ENCODE measurements at places on chromosomes 4 and X. TPM values are rescaled to one million over a fixed set of nuclear protein-coding genes. Genes with fewer than 3 reads are reported as not detected.

Gene RS1
- not detected for total RNA-seq

Gene CDS1
- total RNA-seq = 24.3 TPM

Gene PCDH18
- 70.9 TPM for total RNA-seq

Gene DSPP
- not detected for total RNA-seq

Gene PAGE2
- total RNA-seq = not detected

Gene CTSO
- 25.6 TPM for total RNA-seq

GRCh38 chr4:114284629-114285028, 305.2 kb upstream of the ARSJ start:
- no peaks in the 10 kb centered on the region for H3K4me1 ChIP-seq
- H3K36me3 ChIP-seq = no peaks in the 10 kb centered on the region
- DNase-seq = no peak
- no peaks in the 10 kb centered on the region for H3K27me3 ChIP-seq
- H3K4me3 ChIP-seq = no peak overlapping the region

DNA sequence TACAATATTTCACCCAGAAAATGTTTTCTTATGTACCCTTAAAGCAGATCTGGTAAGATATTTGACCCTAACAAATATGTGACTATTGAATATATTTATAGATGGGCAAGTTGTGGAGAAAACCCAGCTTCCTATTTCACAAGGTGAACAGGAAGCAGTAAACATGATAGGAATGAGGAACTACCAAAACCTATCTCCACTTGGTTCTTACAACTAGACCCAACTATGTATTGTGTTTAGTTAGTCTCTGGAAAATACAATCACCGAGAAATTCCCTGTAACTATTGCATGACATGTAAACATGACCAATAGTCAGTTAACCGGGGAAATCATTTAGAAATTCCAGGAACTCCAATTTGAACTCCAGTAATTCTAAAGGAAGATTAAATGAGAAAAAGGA, 8.4 kb upstream of the RXFP1 start:
- DNase-seq = no peak
- H3K4me3 ChIP-seq = no peak overlapping the region
- H3K27me3 ChIP-seq = no peaks in the 10 kb centered on the region
- no peaks in the 10 kb centered on the region for H3K4me1 ChIP-seq
- H3K27ac ChIP-seq = no peak overlapping the region

DNA sequence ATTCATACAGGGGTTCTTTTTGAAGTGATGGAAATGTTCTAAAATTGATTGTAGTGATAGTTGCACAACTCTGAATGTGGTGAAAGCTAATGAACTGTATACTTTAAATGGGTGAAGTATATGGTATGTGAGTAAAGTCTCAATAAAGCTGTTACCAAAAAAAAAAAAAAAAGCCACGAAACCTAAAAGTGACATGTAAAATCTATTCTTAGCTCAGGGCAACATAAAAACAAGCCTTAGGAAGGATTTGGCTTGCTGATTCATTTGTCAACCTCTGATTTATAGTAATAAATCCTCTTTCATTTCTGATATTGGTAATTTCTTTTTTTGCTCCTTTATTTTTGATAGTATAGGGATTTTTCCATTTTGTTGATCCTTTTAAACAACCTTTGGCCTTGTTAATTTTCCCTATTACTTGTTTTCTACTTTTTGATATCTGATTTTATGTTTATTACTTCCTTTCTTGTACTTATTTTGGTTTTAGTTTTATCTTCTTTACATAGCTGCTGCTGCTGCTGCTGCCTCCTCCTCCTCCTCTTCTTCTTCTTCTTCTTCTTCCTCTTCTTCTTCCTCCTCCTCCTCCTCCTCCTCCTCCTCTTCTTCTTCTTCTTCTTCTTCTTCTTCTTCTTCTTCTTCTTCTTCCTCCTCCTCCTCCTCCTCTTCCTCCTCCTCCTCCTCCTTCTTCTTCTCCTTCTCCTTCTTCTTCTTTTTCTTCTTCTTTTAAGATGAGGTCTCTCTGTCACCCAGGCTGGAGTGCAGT, 79.4 kb downstream of the ADGRG4 start:
- H3K27ac ChIP-seq = no peak overlapping the region
- no peaks in the 10 kb centered on the region for H3K4me1 ChIP-seq
- H3K27me3 ChIP-seq = no peaks in the 10 kb centered on the region
- H3K4me3 ChIP-seq = no peak overlapping the region

GRCh38 chr4:10589799-10590198, 94.8 kb downstream of the CLNK start:
- no peaks in the 10 kb centered on the region for H3K27me3 ChIP-seq
- H3K36me3 ChIP-seq = no peaks in the 10 kb centered on the region
- no peak overlapping the region for H3K27ac ChIP-seq
- H3K4me1 ChIP-seq = peaks cover 4% of the 10 kb centered on the region
- DNase-seq = peak; percentile 29

- H3K4me1 ChIP-seq = peaks cover 25% of the 10 kb centered on the region
- DNase-seq = no peak
- peaks cover 23% of the 10 kb centered on the region for H3K27me3 ChIP-seq
- no peaks in the 10 kb centered on the region for H3K36me3 ChIP-seq
- no peak overlapping the region for H3K27ac ChIP-seq
These were observed 769 bp upstream of the CPZ start for GRCh38 chr4:8591626-8592365.

DNA sequence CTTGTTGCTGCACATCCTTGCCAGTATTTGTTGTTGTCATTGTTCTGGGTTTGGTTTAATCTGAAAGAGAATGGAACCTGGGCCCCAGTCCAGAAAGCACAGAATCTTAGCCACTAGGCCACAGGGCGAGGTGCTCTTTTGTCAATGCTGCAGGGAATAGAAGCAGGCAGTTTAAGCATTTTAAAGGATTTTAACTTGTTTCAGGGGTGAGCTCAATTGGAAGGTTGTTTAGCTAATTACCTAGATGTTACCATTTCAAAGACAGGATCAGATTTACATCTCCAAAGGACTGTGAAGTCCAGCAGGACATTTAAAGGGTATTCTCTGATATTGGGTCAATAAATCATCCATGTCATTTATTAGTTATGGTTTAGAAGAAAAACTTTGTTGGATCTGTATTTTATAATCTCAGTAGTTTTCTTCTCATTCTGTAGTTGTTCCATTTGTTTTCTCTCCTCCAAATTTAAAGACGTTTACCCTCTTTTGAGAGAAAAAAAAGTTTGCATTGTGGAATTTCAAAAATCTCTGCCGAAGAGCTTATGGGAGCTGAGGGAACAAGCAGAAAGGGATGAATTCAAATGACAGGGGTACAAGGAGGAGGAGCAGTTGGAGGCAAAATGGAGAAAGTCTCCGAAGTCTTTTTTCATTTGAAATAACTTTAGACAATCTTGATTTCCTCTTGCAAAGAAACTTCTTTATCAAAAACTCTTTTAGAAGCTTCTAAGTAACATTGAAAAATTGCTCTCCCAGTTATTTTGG, 57.5 kb upstream of the FAM47C start:
- no peak overlapping the region for H3K27ac ChIP-seq
- H3K4me1 ChIP-seq = no peaks in the 10 kb centered on the region
- H3K36me3 ChIP-seq = no peaks in the 10 kb centered on the region
- DNase-seq = no peak
- no peak overlapping the region for H3K4me3 ChIP-seq

GRCh38 chr4:156659570-156659969, 312.0 kb downstream of the PDGFC start:
- DNase-seq = no peak
- H3K4me3 ChIP-seq = no peak overlapping the region
- H3K27ac ChIP-seq = no peak overlapping the region
- no peaks in the 10 kb centered on the region for H3K27me3 ChIP-seq
- no peaks in the 10 kb centered on the region for H3K4me1 ChIP-seq
- no peaks in the 10 kb centered on the region for H3K36me3 ChIP-seq

DNA sequence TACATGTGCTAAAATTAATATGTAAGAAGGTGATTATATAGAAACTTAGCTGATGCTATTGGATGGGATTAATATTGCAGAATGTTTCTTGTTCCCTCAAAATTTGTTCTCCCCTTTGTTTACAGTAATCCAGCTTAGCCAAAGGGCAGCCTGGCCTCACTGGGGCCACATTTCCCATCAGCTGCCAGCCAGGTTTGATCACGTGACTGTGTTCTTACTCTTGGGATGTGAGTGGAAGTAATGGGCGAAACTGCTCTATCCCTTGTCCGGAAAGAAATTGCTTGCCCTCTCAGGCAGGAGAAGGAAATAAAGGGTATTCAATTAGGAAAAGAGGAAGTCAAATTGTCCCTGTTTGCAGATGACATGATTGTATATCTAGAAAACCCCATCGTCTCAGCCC, 44.1 kb upstream of the FAT1 start:
- no peak for DNase-seq
- H3K36me3 ChIP-seq = no peaks in the 10 kb centered on the region
- H3K4me3 ChIP-seq = no peak overlapping the region
- H3K27ac ChIP-seq = no peak overlapping the region
- H3K27me3 ChIP-seq = no peaks in the 10 kb centered on the region

DNA sequence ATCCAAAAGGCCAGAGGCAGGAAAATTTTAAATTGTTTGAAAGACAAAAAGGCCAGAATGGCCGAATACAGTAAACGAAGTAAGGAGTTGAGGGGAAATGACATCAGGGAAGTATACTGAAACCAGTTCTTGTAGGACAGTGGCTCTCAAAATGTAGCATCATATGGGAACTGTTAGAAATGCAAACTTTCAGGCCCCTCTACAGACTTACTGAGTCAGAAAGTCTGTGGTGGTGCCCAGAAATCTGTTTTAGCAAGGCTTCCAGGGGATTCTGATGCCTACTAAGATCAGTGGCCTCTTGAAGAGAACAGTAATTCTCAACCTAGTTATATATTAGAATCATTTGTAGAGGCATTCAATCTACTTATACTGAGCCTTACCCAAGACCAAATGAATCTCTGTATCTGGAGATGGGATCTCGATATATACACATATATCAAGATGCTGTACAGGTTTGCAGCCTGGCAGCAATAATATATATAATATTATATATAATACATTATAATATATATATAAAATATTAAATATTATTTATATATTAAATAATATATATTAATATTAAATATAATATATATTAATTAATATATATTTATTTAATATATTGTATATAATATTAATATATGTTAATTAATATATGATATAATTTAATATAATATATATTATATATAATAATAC, 39.7 kb downstream of the ADAMTS3 start:
- no peak overlapping the region for H3K27ac ChIP-seq
- H3K4me1 ChIP-seq = peaks cover 5% of the 10 kb centered on the region
- no peaks in the 10 kb centered on the region for H3K36me3 ChIP-seq
- no peak for DNase-seq
- no peaks in the 10 kb centered on the region for H3K27me3 ChIP-seq

DNA sequence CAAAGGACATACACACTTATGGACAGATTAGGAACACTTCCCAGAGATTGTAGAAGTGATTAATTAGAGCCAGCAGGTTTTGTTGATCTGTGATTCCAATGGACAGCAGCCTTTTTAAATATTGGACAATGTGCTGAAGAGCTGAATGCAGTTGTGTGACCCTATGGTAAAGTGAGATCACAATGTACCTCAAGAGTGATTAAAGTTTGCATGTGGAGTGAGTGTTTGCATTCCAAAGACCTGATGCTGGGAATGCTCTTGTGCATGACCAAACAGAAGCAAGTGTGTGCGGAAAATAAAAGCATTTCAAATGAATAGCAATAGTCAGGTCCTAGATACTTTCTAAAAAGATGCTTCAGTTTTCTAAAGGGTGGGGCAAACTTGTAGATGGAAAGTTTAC, 154.1 kb downstream of the BANK1 start:
- no peak for DNase-seq
- H3K27ac ChIP-seq = no peak overlapping the region
- H3K27me3 ChIP-seq = no peaks in the 10 kb centered on the region
- no peaks in the 10 kb centered on the region for H3K4me1 ChIP-seq
- no peak overlapping the region for H3K4me3 ChIP-seq
- H3K36me3 ChIP-seq = no peaks in the 10 kb centered on the region

DNA sequence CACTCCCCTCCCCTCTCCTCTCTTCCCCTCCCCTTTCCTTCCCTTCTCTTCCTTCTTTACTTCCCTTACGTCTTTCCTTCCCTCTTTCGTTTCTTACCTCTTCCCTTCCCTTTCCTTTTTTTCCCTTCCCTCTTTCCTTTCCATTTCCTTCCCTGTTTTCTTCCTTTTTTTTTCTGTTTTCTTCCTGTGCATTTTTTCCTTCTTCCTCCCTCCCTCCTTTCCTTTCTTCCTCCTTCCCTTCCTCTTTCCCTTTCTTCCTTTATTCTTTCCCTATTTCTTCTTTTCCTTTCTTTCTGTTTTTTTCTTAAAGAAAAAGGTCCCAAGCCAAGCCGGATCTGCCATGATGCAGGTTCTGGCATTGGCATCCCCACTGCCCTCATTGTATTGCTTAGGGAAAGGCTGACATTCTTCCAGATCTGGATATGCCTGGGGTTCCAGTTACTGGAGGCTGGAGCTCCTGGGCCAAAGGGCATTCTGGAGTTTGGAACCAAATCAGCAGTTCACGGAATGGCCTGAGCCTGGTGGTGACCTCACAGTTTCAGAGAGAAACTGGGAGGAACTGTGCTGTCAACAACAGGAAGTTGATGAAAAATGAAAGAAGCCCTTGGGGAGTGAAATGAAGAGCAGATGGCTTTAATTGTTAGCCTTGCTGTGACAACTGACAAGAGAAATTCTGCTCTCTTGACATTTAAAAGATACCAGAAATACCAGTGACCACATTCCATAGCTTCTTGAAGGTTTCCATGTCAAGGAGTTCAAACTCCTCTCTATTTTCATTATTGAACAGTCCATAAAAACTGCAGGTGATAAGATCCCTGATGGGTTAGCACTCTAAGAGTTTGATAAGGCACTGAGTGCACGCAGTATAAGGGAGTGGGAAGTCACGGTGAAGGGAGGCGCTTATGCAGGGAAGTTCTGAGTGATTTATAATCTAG, 622.1 kb downstream of the SPRY1 start:
- DNase-seq = peak; percentile 55
- no peaks in the 10 kb centered on the region for H3K36me3 ChIP-seq
- H3K27ac ChIP-seq = peak overlapping the region; percentile 93
- H3K27me3 ChIP-seq = no peaks in the 10 kb centered on the region
- no peak overlapping the region for H3K4me3 ChIP-seq

- no peaks in the 10 kb centered on the region for H3K27me3 ChIP-seq
- no peaks in the 10 kb centered on the region for H3K36me3 ChIP-seq
- H3K4me1 ChIP-seq = no peaks in the 10 kb centered on the region
- H3K4me3 ChIP-seq = no peak overlapping the region
These were observed 144.9 kb upstream of the MAD2L1 start for GRCh38 chr4:120211408-120212015.

- H3K36me3 ChIP-seq = no peaks in the 10 kb centered on the region
- H3K4me1 ChIP-seq = no peaks in the 10 kb centered on the region
- DNase-seq = peak; percentile 82
- H3K27me3 ChIP-seq = no peaks in the 10 kb centered on the region
- H3K27ac ChIP-seq = no peak overlapping the region
These were observed 3.8 kb upstream of the GUCY2F start for GRCh38 chrX:109485470-109486340.

DNA sequence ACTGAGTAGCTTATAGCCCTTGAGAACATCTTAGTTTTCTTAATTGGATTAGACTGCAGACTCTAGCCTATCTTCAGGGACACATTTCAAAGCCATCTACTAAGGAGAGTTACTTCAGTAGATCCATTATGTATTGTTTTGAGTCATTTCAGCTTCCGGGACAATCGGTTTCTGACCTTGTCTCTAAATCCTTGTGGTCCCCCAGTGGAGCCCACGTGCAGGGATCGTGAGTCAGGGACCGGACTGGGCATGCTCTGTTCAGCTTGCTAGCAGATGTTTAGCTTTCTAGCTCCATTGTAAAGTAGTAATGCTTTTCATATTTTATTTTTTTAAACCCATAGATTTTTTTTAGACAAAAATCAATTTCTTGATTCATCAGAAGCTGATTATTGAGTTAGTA, 211.9 kb upstream of the PRPS2 start:
- no peaks in the 10 kb centered on the region for H3K27me3 ChIP-seq
- no peak overlapping the region for H3K4me3 ChIP-seq
- no peaks in the 10 kb centered on the region for H3K4me1 ChIP-seq
- no peaks in the 10 kb centered on the region for H3K36me3 ChIP-seq

- DNase-seq = no peak
- no peaks in the 10 kb centered on the region for H3K36me3 ChIP-seq
- H3K4me1 ChIP-seq = peaks cover 7% of the 10 kb centered on the region
- H3K27ac ChIP-seq = no peak overlapping the region
These were observed 95.7 kb upstream of the GRIA3 start for GRCh38 chrX:123088331-123088730.

All from hepatocyte (in vitro differentiated cells).